ENCODE measurements at places on chromosomes 13 and 19.

- DNase-seq: no peak
Observed at GRCh38 chr13:31725841-31726240, 13.5 kb upstream of the RXFP2 start.

DNA sequence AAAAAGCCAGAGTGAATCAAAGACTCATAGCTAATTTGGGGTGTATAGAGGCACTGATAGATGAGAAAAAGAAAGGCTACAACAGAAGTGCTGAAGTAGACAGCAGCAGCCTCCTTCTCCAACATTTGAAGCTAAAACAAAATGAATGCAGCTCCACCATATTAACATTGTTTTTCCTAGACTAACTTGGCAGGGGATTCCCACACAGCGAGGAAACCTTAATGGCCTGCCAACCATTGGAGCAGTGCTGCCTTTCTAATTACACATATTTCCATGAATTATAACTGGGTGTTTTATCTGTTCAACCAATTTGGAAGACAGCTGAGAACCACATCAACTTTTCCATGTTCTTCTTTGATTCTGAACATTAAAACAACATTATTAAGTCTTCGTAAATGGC is 478.6 kb downstream of the LIG4 start:
- no peak for DNase-seq

DNA sequence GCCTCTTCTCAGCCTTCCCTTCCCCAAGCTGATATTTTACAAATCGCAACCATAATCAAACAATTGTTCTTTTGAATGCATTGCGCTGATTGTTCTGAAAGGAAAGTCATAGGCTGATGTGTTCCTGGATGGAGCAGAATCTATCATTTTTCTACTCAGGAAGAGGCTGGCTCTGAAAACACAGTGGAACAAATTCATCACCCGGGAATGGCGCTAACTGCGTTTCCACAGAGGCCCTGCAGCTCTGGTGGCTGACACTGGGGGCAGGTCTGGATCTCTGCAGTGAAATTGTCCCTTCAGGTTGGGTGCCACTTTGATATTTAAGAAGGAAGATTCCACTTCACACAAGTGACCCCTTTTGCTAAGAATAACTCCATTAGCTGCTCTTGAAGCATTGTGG is 1060.8 kb downstream of the UQCRFS1 start:
- DNase-seq: no peak

DNA sequence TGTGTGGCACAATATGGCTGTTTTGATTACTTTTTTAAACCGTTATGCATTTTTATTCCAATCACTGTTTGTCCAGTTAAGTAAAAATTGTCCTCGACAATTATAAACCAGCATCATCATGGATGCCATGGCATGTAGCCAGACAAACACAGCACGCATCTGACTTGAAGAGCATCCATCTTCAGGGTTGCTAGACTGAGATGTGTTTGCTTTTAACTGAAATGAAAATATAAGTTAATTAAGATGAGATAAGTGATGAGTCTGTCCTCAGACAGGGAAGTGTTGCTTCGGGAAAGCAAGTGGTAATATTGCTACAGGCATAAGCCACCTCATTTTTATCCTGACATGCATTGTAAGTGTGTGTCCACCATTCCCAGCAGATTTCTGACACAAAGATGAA is 92.8 kb upstream of the TPP2 start:
- DNase-seq: no peak

DNA sequence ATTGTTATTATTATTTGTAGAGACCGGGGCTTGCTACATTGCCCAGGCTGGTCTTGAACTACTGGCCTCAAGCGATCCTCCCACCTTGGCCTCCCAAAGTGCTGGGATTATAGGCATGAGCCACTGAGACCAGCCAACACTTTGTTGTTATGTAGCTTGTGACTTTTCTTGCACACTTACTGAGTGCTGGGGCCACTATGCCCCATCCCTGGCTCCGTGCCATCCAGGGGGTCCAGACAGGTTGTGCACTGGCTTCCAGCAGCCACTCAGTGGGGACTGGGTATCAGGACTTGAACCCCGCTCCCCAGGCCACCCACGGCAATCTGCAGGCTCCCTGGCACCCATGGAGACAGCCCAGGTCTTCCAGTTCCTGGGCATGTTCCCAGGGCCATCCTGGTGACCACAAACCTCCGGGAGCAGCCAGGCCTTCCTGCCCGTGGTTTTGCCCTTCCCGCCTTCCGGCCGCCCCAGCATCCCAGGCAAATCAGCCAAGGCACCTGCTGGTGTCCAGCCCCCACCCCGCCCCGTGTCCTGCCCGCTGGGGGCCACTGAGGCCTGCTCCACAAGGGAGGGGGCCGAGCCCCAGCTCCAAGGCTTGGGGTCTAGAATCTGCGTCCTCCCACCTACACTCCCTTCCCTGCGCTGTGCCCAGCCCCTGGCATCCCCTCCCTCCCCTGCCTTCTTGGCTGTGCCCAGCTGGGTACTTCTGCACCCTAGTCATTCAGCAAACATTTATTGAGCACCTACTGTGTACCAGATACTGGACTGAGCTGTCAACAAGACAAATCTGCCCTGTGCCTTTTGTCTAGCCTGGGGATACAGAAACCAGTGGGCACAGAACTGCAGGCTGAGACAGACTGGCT is 23.7 kb upstream of the SEMA6B start:
- no peak for DNase-seq

DNA sequence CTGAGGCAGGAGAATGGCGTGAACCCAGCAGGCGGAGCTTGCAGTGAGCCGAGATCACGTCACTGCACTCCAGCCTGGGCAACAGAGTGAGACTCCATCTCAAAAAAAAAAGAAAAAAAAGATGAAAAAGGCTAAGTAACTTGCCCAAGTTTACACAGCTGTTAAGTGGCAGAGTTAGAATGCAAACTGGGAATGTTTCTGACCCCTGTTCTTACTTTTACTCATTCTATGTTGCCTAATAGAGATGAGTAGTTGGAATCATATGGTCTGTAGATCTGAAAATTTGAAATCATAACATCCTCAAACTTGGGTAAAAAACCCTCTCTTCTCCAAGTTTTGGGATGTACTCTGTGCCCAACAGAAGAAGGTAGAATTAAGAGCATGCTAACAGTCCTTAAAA is 235.8 kb upstream of the RFC3 start:
- no peak for DNase-seq

DNA sequence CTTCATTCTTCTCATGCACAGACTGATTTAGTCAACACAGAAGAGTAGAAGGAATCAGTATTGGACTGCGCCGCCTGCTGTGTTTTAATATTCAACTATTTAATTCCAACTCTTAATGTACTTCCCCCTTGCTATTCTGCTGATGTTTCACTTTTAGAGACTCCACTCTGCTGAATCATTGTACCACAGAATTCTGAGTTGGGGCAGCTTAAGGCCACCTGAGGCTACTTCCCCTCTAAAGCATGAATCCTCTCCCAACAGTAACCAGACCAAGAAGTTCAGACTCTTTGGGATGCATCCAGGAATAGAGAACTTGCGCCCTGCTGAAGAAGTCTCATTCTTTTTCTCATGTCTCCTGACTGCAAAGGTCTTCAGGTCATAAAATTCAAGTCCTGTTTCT is 708.8 kb downstream of the UQCRFS1 start:
- DNase-seq: no peak

GRCh38 chr13:75792526-75793187 is 156.5 kb downstream of the LMO7 start:
- DNase-seq: peak; percentile 77

DNA sequence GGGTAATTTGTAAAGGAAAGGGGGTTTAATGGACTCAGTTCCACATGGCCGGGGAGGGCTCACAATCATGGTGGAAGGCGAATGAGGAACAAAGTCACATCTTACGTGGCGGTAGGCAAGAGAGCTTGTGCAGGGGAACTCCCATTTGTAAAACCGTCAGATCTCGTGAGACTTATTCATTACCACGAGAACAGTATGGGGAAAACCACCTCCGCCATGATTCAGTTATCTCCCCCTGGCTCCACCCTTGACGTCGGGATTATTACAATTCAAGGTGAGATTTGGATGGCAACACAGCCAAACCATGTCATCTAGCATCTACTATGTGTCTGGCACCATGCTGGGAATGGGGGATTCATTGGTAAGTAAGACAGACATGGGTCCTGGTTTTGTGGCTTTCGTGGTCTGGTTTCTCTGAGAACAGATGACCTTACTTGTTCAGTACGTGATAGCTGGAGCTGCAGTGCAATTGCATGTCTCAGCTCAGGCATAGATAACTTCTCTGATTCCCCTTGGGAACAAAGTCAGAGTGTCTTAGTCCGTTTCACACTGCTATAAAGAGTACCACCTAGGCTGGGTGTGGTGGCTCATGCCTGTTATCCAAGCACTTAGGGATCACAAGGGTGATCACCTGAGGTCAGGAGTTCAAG is 8.3 kb downstream of the ZNF554 start:
- DNase-seq: no peak

DNA sequence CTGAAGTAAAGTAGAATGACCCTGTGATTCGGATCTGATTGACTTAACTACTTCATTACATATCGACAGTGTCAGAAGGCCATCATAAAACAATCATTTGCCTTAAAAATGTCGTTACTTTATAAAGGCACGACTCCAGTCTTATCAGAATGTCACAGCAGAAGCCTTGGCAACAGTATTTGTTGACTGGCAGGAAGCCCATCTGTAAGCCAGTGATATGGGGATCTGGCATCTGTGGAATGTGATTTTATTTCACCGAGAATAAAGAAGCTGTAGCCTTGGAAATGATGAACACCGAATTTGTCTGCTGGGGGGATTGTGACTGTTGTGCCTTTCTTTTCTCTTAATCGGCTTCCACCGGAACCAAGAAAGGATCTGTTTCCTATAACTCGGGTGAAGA is 362.5 kb downstream of the TDRD3 start:
- DNase-seq: peak; percentile 91

DNA sequence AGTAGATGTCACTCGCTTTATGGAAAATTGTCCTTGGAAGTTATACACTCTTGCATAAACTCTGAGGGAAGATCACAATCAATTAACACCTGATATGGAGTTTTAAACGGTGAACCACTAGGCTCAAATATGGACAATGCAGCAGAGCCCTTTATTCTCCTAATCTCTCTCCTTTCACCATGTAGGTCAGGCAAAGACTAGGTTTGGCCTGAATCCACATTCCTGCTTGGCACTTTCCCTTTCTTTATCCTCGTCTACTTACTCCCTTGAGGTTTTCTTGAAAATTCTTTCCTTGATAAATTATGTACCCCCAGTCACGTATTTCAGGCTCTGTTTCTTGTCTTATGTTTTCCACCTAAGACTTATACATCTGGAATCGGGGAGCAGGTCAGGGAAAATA is 751.7 kb downstream of the DACH1 start:
- no peak for DNase-seq

GRCh38 chr13:110949628-110950027 is 34.8 kb upstream of the ANKRD10 start:
- no peak for DNase-seq

GRCh38 chr19:19538061-19538784 is at the start of gene CILP2:
Gene CILP2 (plus strand): TSS chr19:19538265. CDS start chr19:19538350, 85 bp downstream.
- DNase-seq: no peak

DNA sequence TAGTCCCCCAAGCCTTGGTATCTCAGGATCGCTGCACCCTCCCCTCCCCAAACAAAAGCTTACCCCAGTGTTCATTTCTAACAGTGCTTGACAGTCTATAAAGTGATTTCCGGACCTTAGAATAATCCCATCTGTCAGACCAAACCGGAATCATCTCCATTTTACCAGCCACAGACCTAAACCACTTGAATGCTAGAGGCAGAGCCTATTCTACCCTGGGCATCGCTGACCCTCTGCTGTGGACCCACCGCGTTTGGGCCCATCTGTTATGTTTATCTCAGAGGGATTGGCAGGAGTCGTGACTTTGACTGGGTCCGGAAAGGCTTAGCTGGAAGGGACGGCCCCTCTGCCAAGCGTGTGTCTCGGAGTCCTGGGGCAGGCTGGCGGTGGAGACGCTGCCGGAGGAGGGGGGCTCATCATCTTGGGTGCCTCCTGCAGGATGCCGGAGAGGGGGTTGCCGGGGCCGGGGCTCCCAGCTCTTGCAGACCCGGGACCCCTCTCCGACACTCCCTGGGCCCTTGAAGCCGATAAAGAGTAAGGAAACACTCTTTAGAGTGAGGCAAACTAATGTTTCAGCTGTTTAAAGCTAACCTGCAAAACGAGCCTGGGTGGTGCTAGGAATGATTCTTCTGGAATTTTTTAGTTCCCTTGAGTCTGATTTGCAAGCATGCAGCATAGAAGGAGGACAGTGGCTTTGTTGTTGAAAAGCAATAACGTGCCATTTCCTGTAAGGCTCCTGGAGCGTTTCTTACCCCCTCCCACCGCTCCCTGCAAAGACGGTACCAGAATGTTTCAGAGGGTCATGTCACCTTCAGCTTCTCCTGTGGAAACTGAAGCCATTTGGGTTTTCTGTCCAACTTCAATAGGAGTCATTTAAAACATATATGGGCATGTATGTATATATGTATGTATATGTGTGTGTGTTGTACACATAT is 1.3 kb downstream of the SLC25A42 start:
- no peak for DNase-seq

DNA sequence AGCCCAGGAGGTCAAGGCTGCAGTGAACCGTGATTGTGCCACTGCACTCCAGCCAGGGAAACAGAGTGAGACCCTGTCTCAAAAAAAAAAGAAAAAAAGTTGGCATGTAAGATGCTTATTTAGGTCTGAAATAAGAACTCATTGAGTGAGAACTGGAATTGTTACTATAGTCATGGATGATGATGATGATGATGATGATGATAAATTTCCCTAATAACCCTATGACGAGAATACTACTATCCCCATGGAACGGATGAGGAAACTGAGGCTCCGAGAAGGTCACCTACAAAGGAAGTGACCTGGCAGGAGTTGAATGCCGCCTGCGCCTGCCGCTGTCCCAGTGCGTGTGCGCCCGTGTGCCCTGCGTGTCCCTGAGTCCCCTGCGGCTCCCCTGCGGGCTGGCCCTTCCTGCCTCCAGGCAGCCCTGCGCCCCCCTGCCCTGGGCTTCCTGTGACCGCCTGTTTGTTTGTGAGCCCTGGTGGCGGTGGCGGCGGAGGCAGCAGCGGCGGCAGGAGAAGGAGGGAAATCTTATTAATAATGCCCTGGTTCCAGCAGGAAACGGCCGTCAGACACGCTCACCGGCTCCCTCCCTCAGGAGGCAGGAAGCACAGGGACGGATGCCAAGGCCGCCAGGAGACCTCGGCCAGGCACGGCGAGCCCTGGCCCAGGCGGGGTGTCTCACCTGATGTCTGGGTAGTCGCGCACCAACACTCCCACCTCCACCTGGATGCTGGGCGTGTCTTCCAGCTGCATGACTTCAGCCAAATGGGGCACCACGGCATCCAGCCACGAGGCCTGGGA is 29.6 kb downstream of the EXOC3L2 start:
- DNase-seq: no peak

GRCh38 chr13:66660468-66660813 is 569.7 kb downstream of the PCDH9 start:
- no peak for DNase-seq

DNA sequence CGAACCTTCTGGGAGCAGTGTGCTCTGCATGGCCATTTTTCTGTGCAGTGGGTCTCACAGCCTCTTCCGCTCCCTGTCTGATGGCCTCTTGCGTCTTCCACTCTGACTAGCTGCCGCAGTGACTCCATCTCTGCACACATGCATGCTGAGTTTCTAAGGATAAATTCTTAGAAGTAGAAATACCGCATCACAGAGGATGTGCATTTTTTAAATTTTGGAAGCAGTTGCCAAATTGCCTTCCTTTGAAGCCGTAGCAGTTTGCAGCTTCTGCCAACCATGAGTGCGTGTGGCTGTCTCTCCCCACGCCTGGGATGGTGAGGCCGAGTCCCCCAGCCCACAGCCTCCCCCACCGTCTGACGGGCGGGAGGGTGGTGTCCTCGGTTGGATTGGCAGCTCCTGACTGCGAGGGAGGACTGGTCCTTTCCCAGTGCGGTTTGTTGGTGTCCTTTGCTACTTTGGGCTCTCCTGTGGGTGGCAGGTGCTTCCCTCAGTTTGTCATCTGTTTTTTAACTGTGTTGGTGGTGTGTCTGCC is 9.8 kb downstream of the FZR1 start:
- DNase-seq: no peak

- DNase-seq: no peak
Observed at GRCh38 chr19:7301525-7301924, 7.3 kb upstream of the INSR start.

All from kidney glomerular epithelial cell (primary cell).